Activated naive CD4-positive, alpha-beta T cell (primary cell): ENCODE measurements at places on chromosomes 3 and 15.

GRCh38 chr3:190595179-190595795, 81.4 kb downstream of the IL1RAP start:
- no peak for DNase-seq

DNA sequence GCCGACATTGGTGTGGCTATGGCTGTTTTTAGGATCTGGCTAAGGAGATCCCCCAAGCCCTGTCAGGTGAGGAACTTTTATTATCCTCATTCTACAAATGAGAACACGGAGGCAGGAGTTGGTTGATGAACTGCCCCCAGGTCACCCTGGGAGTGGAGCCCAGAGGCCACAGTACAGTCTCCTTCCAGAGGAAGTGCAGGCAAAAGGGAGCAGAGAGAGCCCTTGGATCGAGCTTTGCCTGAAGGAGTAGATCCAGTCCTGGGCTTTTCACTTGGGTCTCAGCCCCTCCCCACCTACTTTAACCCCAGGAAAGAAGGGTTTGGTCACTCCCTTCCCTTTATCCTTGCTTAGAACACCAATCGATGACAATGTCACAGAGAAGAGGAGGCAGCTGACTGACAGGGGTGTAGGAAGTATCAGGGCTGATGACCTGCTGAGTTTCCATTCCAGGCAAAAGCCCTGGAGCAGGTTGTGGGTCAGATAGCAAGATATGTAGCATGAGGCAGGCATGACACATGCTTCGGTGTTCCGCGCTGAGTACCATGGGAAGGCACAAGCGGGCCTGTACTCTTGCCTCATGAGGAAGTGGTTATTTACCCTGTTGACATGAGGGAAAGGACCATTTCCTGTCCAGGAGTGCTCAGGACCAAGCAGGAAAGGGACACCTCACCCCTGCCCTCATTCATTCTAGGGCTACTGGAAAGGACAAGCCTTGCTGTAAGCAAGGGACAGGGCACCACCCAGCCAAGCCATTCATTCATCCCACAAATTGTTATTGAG, 5.8 kb upstream of the PLA2G4D start:
- DNase-seq, result no peak

GRCh38 chr15:69657626-69658025, 205.0 kb downstream of the RPLP1 start:
- DNase-seq, result no peak

GRCh38 chr3:151145713-151146070, 57.3 kb downstream of the GPR171 start:
- DNase-seq, result no peak
